Stimulated activated CD4-positive, alpha-beta T cell treated with anti-CD3 and anti-CD28 coated beads, Interleukin-1b, Interleukin-23, amount 100 ng/mL, for 24 hours (primary cell): ENCODE measurements at places on chromosomes 11 and 22.

GRCh38 chr22:17774206-17774925 lies at the start of gene BID:
BID (minus strand) TSS chr22:17774469; CDS start chr22:17750116, 24,353 bp downstream.
- DNase-seq, result no peak

GRCh38 chr11:107265591-107266121 lies 192.0 kb downstream of the CWF19L2 start:
- no peak for DNase-seq

GRCh38 chr11:78647986-78648875 lies 73.6 kb upstream of the NARS2 start:
- no peak for DNase-seq

- DNase-seq, result no peak
Observed at GRCh38 chr11:64654958-64655541, 64.0 kb downstream of the SLC22A12 start.

- DNase-seq, result no peak
Observed at GRCh38 chr22:32144496-32145274, 14.4 kb downstream of the C22orf42 start.

DNA sequence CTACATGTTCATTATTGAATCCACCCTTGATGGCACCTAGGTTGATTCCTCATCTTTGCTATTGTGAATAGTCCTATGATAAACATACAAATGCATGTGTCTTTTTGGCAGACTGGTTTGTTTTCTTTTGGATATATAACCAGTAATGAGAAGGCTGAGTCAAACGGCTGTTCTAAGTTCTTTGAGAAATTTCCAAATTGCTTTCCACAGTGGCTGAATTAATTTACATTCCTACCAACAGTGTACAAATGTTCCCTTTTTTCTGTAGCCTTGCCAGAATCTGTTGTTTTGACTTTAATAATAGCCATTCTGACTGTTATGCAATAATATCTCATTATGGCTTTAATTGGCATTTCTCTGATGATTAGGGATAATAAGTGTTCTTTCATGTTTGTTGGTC lies 184.9 kb downstream of the CASP12 start:
- no peak for DNase-seq
